Activated CD4-positive, alpha-beta T cell treated with anti-CD3 and anti-CD28 coated beads, Interleukin-2, amount 10 ng/mL, durations not matched to agents 24 days and 14 days (primary cell): ENCODE measurements at places on chromosomes 7 and 10. TPM values are rescaled to one million over a fixed set of nuclear protein-coding genes. Genes with fewer than 3 reads are reported as not detected.

GRCh38 chr10:5014936-5015335 is 11.3 kb upstream of the AKR1C2 start:
- H3K4me1 ChIP-seq, result no peaks in the 10 kb centered on the region
- H3K27me3 ChIP-seq, result peaks cover 6% of the 10 kb centered on the region
- DNase-seq, result peak; percentile 54
- no peak overlapping the region for H3K27ac ChIP-seq
- no peak overlapping the region for H3K4me3 ChIP-seq

DNA sequence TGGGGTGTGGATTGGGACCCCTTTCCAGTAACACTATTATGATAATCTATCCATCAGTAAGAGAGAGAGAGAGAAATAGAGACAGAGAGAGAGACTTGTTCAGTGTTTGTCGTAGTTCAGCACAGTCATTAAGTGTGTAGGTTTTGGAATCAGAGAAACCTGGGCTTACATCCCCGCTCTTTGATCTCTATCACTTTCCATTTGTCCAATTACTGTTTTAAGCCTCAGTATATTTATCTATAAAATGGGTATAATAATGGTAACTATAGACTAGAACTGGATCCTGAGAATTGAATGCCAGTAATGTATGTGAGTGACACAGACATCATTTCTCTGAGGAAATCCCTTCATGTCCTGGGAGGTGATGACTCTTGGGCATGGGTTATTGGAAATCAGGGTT is 460.5 kb downstream of the PLXNA4 start:
- H3K27ac ChIP-seq, result no peak overlapping the region
- no peaks in the 10 kb centered on the region for H3K4me1 ChIP-seq
- no peaks in the 10 kb centered on the region for H3K36me3 ChIP-seq

DNA sequence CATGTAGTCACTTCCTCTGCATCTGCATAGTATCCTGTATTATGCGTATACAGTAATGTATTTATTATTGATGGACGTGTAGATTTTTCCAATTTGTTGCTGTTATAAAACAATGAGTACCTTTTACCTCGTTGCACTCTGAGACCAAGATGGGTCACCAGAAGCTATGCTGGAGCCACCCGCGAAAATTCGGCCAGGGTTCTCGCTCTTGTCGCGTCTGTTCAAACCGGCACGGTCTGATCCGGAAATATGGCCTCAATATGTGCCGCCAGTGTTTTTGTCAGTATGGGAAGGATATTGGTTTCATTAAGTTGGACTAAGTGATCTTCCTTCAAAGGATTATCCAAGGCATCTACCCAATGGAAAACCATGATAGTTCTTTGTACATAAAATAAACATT is 1.0 kb downstream of the PSMC2 start:
- H3K4me3 ChIP-seq, result peak overlapping the region; percentile 97
- H3K4me1 ChIP-seq, result peaks cover 49% of the 10 kb centered on the region
- H3K36me3 ChIP-seq, result peaks cover 39% of the 10 kb centered on the region

Gene JCAD
- total RNA-seq, result 0.19 and 0.21 TPM in 2 replicates
